CD4-positive, alpha-beta T cell treated with Interferon alpha-2 for 1 hour (primary cell): ENCODE measurements at places on chromosomes 3 and 15.

- no peak for DNase-seq
These were observed 64.2 kb downstream of the OXNAD1 start for GRCh38 chr3:16329036-16329825.

DNA sequence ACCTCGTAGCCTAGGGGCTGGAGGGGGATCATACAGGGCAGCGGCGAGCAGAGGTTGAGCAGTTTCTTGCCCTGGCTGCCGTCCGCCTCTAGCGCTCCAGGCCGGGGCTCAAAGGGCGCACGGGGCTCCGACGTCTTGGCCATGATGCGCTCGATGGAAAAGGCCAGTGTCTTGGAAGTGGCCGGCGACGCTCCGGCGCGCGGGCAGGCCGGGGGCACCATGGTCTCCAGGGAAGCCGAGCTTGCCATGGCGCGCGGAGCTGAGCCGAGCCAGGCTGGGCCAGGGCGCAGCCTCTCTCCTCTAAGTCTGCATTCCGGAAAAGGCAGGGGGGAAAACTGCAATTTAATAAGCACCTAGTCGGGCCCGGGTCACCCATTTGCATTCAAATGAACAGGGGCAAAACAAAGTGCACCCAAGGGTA, 719 bp downstream of the FEZF2 start:
- no peak for DNase-seq

GRCh38 chr3:39568508-39568907, 101.0 kb downstream of the MOBP start:
- no peak for DNase-seq

- DNase-seq = peak; percentile 6
These were observed 154.6 kb downstream of the POLR2M start for GRCh38 chr15:57861034-57861638.

DNA sequence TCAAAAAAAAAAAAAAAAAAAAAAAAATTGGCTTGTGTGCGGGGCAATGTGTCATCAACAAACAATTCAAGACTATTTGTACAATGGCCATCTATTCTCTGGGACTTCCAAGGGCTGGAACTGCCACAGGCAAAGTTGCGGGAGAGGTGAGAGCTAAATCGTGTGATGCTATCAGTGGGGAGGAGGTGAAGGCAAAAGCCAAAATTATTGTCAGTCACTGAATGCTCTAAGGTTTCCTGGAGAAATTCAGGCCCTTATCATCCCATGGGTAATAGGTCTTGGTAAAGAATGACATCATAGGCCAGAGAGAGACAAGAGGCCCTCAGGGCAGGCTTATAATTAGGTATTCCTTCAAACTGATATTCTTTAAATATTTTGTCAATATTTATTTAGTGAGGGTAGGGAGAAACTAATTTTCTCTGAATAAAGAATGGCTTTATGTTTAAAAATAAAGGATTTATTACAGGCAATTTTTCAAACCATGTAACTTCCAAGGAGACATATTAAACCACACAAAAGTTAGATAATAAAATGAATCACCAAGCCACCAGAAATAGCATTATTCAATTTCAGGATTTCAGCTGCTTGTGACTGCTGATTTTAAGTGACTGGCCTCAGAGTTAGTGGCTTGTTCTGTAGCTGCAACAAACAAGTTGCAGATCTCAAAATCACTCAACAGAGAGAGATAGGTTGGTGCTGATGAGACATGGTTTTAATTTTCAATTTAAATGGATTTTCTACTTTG, 226.3 kb upstream of the MRPL3 start:
- no peak for DNase-seq

DNA sequence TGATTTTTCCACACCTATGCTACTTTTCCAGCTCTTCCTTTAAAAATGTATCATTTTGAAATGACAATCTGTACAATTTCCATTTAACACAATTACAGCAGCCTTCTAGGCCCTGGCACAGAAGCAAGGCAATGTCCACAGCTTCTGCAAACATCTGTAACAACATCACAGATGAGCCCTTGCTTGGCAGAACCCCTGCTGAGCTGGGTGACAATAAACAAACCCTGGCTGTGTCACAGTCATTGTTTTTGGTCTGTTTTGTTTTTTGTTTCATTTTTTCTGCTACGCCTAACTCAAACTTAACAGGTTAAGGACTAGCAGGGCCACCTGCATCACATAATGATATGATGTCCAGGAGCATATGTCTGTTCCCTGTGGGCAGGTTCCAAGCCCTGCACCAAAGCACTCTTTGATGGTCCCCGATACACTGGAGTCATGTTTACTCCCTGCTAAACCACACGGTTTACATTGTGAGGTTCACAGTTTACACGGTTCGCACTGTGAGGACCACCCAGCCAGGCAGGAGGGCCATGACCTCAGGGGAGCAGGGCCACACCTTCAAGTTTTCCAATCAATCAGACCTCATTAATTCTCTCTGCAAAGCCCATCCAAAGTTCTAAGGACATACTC, 186.8 kb upstream of the CHRNA7 start:
- DNase-seq = no peak

GRCh38 chr3:61060411-61060861, 190.8 kb downstream of the FHIT start:
- no peak for DNase-seq

DNA sequence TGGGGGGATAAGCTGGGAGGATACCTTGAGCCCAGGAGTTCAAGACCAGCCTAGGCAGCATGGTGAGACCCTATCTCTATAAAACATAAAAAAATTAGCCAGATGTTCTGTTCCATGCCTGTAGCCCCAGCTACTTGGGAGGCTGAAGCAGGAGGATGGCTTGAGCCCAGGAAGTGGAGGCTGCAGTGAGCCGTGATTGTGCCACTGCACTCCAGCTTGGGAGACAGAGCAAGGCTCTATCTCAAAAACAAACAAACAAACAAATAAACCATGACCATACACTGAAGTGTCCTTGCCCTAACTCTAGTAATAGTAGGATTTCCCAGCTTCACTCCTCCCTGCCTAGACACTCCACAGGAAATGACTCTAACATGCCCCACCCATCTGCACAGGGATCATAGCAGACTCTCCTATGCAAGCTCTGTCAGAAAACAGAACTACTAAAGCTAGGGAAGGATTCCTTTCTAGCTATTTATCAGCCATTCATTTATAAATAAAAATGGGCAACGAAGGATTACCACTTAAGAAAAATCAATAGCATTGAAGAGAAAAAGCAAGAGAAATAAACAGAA, 4.6 kb downstream of the ERICH6 start:
- no peak for DNase-seq
